ENCODE measurements at places on chromosomes 3 and 15. TPM values are rescaled to one million over a fixed set of nuclear protein-coding genes. Genes with fewer than 3 reads are reported as not detected.

The FHIT gene
- 3.2 TPM for total RNA-seq

The C3orf22 gene
- total RNA-seq, result not detected

The SLC22A13 gene
- 0.21 TPM for total RNA-seq

DNA sequence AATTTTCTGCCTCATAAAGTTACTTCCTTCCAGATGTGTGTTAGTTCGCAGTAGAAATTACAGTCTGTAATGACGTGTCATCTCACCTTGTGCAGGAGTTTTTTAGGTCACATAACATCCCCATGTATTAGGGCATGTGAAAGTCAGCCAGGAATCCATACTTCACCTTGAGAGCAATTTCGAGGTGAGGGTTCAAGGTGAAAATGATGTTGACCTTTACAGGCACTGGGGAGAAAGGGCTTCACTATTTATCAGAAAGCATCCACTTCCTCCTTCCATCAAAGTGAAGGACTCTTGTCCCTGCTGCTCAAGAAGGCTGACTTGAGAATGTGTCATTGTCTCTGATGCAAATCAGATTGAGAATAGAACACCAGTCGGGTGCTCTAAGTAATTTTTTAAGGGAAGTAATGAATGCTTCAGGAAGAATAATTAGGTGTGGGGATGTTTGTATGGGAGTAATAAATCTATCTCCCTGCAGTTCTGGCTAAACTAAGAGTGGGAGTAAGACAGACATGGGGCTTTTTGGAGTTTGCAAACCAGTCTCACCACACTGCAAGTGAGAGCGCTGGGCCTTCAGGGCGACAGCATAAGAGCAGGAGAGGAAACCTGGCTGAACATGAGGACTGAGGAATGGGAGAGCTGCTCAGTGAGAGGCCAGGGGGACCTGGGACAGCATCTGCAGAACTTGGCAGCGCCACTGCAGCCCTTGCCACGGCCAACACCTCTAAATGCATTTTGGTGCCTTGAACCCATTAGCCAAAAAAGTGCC is 85.9 kb upstream of the IL12A start:
- peaks cover 2% of the 10 kb centered on the region for H3K36me3 ChIP-seq
- no peak overlapping the region for H3K4me3 ChIP-seq
- H3K27me3 ChIP-seq, result no peaks in the 10 kb centered on the region
- no peak overlapping the region for H3K27ac ChIP-seq
- DNase-seq, result no peak

DNA sequence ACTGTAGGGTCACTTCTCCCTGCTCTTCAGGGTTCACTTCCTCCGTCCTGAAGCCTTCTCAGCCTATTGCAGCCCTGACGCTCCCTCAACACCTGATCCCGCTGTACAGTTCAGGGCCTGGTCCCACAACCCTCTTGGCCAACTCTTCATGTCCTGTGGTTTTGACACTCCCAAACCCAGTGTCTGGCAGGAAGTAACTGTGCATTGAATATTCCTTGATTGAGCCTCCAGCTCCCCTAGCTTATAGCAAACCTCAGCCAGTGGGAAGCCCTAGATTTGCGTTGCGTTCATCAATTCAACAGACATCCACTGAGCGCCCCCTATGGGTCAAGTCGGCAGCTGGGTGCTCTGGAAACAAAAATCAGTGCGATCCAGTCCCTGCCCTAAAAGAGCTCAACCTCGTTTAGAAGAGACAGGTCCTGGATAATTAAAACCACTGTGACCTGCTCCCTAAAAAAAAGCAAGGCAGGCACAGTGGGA is 13.5 kb downstream of the UBAP1L start:
- no peak overlapping the region for H3K27ac ChIP-seq
- peaks cover 16% of the 10 kb centered on the region for H3K27me3 ChIP-seq
- H3K4me1 ChIP-seq, result no peaks in the 10 kb centered on the region
- peak; percentile 90 for DNase-seq

DNA sequence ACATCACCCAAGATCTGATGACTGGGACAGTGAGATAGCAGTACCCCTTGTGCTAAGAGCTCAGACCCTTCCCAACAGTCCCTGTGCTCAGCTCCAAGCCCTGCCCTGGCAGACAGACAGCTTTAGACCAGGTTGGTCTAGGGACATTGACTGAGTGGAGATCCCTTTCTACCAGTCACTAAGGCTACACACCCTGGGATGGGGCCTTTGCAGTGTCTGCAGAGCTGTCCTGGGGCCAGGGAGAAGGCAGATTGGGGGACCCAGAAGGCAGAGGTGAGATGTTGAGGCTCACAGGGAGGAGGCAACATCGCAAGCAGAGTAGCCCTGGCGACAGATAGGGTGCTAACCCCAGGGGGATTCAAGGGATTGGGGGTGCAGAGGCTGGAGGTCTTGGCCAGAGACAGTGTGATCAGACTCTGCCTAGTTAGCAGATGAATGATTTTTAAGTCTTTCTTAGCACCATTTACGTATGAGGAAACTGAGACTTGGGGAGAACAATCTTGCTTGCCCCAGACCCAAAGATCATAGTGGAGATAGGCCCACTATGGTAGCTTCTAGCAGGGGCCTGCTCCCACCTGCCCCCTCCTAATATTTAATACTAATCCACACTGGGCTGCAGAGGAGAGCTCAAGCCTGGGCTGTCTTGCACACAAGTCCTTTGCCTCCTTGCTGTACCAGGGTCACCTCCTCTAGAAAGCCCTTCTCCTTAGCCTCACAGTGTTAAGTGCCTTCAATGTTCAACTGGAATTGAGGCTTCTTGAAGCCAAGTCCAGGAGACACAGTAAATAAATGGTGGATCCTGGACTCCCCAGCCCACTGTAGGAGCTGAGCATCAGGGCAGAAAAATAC is 32.6 kb downstream of the HMCES start:
- no peaks in the 10 kb centered on the region for H3K36me3 ChIP-seq
- no peak overlapping the region for H3K27ac ChIP-seq
- peaks cover 4% of the 10 kb centered on the region for H3K4me1 ChIP-seq
- no peak overlapping the region for H3K4me3 ChIP-seq
- no peaks in the 10 kb centered on the region for H3K27me3 ChIP-seq
- DNase-seq, result no peak

DNA sequence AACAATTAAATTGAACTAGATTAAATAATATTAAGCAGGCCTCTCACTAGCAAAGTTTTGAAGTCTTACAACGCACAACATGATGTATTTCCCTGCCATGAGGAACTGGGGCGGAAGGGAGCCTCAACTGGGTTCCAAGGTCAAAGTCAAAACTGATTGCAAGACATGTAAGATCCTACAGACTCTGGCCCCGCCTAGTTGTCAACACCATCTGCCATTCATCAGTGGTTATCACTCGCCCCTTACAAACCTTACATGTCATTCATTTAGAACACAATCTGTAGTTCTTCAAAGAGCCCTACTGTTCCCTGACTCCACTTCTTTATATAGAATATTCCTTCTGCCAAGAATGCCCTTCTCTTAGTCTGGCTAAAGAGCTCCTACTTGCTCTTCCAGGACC is 10.0 kb downstream of the ATP13A3 start:
- no peak overlapping the region for H3K4me3 ChIP-seq
- DNase-seq, result no peak
- H3K36me3 ChIP-seq, result no peaks in the 10 kb centered on the region
- H3K27me3 ChIP-seq, result no peaks in the 10 kb centered on the region

The RETNLB gene
- not detected for total RNA-seq

The PRICKLE2 gene
- 10.7 TPM for total RNA-seq

DNA sequence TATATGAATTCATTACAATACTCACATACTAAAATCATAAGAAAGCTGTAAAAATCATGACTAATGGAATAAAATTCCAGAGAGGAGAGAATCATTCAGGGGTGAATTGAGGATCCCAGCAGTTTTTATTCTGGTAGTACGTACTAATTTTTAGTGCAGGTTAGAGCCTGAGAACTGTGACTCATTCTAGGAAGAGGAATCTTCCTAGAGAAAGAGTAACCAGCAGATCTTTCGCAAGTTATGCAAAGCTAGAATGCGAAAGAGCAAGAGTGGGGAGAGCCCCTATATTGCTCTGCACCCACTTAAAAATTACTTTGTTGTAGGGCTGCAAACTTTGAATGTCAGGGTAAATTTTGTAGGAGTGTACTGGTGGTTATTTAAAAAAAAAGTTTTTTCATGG is 303.6 kb upstream of the ARPP21 start:
- H3K27ac ChIP-seq, result no peak overlapping the region
- no peak for DNase-seq
- no peak overlapping the region for H3K4me3 ChIP-seq
- no peaks in the 10 kb centered on the region for H3K4me1 ChIP-seq
- no peaks in the 10 kb centered on the region for H3K27me3 ChIP-seq
- no peaks in the 10 kb centered on the region for H3K36me3 ChIP-seq

- peak; percentile 93 for DNase-seq
- H3K4me3 ChIP-seq, result peak overlapping the region; percentile 84
- peak overlapping the region; percentile 89 for H3K27ac ChIP-seq
Observed at GRCh38 chr15:98648654-98649471, 524 bp downstream of the IGF1R start.

GRCh38 chr15:87939848-87940457 is 316.6 kb downstream of the NTRK3 start:
- H3K4me3 ChIP-seq, result no peak overlapping the region
- DNase-seq, result no peak
- H3K27ac ChIP-seq, result no peak overlapping the region
- peaks cover 7% of the 10 kb centered on the region for H3K27me3 ChIP-seq
- peaks cover 8% of the 10 kb centered on the region for H3K4me1 ChIP-seq
- no peaks in the 10 kb centered on the region for H3K36me3 ChIP-seq

- H3K27ac ChIP-seq, result no peak overlapping the region
- no peak for DNase-seq
- H3K4me1 ChIP-seq, result no peaks in the 10 kb centered on the region
- H3K27me3 ChIP-seq, result no peaks in the 10 kb centered on the region
- H3K36me3 ChIP-seq, result no peaks in the 10 kb centered on the region
- H3K4me3 ChIP-seq, result no peak overlapping the region
Observed at GRCh38 chr3:162287600-162287999, 791.0 kb downstream of the OTOL1 start.

GRCh38 chr15:100902436-100903167 is 16.6 kb upstream of the LRRK1 start:
- no peak for DNase-seq
- H3K36me3 ChIP-seq, result no peaks in the 10 kb centered on the region
- H3K27ac ChIP-seq, result no peak overlapping the region
- peaks cover 8% of the 10 kb centered on the region for H3K4me1 ChIP-seq
- H3K27me3 ChIP-seq, result no peaks in the 10 kb centered on the region

DNA sequence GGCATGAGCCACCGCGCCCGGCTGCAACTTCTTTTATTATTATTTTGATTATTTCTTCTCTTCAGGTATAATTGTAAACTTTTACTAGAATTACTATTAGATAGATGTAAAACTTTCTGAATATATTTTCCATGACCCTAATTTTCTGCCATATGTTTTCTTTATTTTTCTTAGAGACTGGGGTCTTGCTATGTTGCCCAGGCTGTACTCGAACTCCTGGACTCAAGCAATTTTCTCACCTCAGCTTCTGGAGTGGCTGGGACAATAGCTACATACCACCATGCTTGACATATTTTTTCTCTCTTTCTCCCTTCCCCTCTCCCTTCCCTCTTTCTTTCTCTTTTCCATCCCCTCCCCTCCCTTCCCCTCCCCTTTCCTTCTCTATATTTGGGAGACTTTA is 29.6 kb upstream of the CHST2 start:
- no peaks in the 10 kb centered on the region for H3K36me3 ChIP-seq
- H3K4me3 ChIP-seq, result no peak overlapping the region
- H3K4me1 ChIP-seq, result peaks cover 3% of the 10 kb centered on the region
- no peak for DNase-seq
- no peak overlapping the region for H3K27ac ChIP-seq

The TLR9 gene
- total RNA-seq, result not detected

- H3K4me1 ChIP-seq, result no peaks in the 10 kb centered on the region
- H3K27ac ChIP-seq, result no peak overlapping the region
- H3K36me3 ChIP-seq, result peaks cover 3% of the 10 kb centered on the region
- no peak overlapping the region for H3K4me3 ChIP-seq
Observed at GRCh38 chr15:28133281-28133680, 34.2 kb upstream of the OCA2 start.

The ARRDC4 gene
- total RNA-seq, result 19.9 TPM

Data from neural progenitor cell (in vitro differentiated cells).